NCI-H1105 treated with DMSO at 0.1 percent for 48 hours (cell line): ENCODE measurements at places on chromosomes 4 and X.
A peak's percentile ranks its signal among the peaks of the same experiment; 100 is the strongest.

DNA sequence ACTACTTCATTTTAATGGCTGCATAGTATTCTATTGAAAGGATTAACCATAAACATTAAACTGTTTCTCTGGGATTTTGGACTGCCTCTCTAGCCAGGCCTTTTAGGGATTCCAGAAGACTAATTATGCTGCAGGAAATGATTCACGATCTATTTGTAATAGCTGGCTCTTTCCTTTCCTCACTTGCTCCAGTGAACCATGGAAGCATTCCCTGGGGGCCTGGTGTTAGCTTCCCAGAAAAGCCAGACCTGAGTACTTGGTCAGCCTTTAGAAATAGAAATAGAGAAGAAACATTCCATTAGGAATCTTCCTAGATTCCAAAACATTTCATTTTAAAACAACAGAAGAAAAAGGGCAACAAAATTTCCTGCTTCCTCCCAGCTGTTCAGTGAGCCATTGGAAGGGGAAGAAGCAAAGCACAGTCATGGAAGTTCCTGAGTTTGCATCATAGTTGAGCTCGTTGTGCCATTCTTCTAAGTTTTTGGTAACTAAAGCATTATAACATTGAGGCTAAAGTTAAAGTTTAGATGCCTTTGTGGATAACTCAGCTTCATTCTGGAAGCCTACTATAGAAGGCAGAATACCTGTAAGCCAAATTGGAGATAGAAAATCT is 83.5 kb downstream of the NPNT start:
- no peak for DNase-seq

DNA sequence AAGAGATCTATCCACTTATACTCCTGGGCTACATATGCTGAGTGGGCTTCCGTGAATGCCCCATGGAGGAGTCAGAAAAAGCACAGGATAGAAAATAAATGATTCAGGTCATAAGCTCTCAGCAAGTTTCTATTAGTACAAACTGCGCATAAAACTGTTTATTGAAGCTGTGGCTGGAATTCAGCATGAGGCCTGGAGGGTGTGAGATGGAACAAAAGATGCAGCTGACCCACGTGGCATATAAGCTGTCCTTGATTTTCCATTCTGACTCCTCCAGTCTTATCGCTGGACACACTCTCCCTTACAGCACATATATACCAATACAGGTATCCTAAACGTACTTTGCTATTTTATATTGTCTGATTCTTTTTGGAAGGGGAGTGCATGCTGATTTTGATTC is 17.9 kb downstream of the GRXCR1 start:
- DNase-seq = no peak

- DNase-seq = no peak
Measured at GRCh38 chr4:87982446-87983010, 7.0 kb downstream of the SPP1 start.

GRCh38 chr4:176561368-176561767 is 231.4 kb downstream of the VEGFC start:
- DNase-seq = no peak

GRCh38 chr4:60759518-60760245 is 440.4 kb upstream of the ADGRL3 start:
- no peak for DNase-seq

DNA sequence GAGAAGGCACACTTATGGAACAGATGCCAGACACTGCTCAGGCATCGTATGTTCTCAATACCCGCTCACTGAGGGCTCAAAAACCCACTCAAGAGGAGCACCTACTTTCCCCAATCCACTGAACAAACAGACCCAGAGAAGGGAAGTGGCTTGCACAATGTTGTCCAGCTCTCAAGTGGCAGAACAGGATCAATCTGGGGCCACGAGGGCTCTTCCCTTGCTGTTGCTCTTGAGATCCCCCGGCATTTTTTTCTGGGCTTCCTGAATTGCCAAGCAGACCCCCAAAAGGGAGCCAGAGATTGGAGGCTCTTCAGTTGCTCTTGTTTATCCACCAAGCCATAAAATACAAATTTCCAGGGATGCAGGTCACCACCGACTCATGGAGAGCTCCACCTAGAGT is 35.7 kb downstream of the IDS start:
- no peak for DNase-seq

GRCh38 chrX:123924186-123924585 is 37.3 kb upstream of the STAG2 start:
- no peak for DNase-seq

DNA sequence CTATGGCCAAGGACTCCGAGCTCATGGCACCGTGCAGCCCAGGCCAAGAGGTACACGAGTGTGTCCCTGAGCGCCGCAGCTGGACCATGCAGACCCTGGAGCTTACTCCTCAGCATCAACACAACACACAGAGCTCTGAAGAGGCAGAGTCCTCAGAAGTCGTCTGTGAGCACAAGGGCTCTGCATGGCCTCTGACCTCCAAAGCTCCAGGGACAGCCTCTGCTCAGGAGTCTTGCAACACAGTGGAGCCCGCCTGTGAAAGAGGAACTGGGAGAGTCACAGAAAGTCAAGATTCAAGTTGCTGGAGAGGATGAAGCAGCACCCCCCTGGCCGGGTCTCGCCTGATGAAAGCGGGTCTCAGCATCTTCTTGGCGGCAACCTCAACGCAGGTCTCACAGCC is 2.9 kb downstream of the LRPAP1 start:
- no peak for DNase-seq

GRCh38 chrX:57587607-57588006 is 4.2 kb upstream of the ZXDB start:
- no peak for DNase-seq

DNA sequence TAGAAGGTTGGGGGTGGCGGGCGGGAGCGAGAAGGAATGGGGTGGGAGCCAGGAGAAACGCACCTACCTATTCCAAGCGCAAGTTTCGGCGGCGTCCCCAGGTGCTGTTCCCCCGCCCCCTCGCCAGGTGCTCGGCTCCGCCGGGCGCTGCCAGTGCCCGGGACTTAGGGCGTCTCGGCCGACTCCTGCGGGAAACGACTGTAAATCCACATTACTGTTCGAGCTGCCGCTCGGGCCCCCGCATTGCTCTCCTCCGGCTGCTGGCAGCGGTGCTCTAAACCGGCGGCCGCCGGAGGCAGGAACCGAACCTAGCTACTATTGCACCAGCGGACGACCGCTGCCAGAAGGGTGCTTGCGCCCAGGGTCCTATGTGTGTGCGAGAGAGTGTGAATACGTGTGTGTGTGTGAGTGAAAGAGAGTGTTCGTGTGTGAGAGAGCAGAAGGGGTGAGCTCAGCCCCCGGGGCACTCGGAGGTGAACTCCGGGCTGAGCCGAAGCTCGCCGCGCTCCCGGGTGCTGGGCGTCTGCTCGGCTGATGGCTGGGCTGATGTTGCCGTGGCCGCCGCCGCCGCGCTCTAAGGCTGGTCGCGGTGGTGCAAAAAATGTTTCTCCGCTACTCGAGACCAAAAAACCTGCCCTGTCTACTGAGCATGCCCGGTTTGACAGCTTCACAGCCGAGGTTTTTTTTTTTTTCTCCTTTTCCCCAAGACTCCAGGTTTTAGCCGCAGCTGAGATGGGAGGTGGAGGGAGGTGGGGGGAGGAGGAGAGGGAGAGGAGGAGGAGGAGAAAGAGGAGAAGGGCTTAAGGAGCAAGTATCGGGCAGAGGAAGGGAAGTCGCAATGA is 115.7 kb upstream of the TEX13C start:
- DNase-seq = peak; percentile 59

GRCh38 chrX:109352066-109352588 is 129.8 kb downstream of the GUCY2F start:
- DNase-seq = no peak

DNA sequence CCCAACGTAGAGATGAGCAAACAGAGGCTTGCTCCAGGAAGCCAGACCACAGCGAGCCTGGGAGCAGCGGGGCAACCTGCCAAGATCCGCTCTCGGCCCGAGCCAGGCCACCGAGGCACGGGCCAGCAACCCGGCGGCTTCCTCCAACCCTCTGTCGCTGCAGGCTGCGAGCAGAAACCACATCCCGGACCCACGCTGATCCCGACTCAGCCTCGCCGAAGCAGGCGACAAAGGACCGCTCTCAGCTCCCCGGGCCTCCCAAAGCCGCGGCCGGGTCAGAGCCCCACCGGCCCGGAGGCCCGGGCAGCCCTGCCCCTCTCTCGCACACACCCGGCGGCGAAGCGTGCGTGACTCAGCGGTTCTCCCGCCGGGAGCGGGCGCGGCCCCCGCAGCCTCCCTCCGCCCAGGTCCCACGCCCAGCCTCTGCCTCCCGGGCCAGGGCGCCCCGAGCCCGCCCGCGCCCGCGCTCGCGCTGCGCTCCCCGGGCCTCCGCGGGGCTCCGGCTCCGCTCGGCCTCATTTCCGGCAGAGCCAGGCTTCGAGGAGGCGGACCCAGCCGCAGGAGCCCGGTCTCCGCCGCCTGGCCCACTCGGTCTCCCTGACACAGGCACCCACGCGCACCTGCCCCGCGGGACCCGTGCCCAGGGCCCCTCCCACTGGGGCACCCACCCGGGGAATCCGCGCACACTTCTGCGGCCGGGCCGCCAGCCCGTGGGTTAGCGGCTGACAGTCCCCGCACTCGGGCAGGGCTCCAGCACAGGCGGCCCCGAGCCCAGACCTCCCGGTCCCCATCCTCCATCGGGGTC is 1.7 kb downstream of the PPP2R2C start:
- peak; percentile 9 for DNase-seq

- DNase-seq = no peak
Measured at GRCh38 chr4:185520119-185520518, 15.2 kb downstream of the PDLIM3 start.

DNA sequence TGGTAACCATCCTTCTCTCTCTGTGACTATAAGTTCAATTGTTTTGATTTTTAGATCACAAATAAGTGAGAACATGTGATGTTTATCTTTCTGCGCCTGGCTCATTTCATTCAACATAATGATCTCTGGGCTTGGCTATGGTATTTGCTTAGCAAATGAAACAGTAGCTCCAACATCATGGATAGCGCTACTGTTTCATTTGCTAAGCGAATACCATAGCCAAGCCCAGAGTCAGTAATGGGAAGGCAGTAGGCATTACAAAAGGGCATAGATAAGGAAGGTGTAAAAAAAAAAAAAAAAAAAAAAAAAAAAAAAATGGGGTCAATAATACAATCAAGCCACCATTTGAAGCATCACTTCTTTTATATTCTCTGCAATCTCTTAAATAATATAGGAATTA is 469.0 kb upstream of the ATOH1 start:
- no peak for DNase-seq

DNA sequence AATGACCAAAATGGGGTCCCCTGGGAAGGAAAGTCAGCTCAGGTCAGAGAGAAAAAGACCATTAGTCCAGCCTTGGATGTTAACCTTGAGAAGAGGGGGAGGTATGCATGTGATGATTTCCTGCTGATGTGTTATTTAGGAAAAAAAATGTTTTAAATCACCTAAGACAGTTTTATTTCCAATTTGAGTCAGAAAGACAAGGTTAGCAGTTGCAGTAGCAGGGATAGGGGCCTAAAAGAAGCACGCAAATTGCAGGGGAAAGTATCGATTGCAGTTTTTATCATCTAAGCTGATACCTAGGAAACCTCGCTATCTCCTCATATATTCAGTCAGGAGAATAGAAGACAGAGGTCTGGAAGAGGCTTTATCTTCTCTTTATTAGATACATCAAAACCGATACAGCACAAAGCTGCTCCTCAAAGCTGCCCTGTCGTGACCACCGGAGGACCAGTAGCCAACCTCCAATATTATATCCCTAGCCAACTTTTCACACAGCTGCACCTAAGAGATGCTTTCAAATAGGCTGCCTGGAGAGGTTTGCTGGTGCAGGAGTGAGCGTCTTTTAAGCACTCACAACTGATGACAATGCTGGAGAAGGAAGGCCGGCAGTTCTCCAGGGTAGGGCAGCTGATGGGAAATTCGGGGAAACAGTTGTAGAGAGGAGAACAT is 289.4 kb downstream of the INPP4B start:
- no peak for DNase-seq

DNA sequence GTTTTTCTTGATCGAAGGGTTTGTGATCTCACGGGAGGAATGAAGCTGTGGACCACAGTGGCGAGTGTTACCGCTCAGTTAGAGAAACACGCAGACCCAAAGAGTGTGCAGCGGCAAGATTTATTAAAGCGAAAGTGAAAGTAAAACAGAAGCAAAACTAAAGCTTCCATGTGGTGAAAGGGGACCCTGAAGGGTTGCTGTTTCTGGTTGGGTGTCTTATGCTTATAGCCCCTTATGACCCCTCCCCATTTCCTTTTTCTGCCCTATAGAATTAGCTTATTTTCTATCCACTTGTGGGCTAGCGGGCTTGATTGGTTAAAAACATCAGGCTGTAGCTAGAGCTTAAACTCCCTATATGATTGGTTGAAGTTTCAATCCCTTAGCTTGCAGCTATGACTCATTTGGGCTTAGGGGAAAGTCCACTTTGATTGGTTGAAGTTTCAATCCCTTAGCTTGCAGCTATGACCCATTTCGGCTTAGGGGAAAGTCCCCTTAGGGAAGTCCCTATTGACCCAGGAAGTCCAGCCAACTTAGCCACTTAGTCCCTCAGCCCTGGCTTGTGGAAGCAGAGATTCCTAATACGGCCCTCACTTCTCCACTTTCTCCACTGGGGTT is 171.2 kb upstream of the NWD2 start:
- DNase-seq = no peak

DNA sequence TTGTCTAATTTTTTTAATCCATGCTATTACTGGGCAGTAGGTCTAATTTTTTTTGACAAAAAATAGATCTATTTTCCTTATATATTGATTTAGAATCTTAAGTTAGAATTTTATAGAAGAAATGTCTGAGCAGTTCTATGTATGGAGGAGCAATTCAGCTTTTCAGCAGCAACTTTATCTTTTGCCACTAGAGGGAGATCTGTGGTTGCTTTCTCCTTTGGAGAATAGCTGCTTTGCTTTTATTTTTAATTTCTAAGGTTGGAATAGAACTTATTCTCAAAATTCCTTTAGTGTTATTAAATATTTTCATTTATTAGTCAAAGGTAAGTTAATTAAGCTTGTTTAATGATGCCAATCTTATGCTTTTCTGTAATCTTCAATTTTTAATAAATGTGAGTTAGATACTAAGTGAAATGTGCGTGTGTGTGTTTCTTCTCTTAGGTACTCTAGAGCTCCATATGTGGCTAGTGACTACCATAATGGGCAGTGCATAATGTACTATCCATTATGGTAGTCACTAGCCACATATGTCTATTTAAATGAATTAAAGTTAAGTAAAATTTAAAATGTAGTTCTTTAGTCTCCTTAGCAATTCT is 29.3 kb downstream of the FAM199X start:
- DNase-seq = peak; percentile 15

DNA sequence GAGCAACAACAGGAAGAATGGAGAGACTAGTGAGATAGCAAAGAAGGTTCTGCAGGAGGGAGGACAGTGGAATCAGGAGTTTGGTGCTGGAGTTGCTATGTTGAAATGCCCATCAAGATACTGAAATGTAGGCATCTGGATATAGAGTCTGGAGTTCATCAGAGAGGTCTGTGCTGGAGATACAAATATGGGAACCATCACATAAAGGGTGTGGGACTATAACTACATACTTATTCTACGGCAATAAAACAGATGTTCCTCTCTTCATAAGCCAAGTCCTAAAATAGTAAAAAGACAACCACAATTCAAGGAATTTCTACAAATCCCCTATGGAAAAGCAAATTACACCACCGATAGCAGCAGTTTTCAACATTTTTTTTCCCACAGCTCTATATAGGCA is 1.6 kb downstream of the MED14 start:
- DNase-seq = no peak

GRCh38 chr4:37747772-37748330 is 61.7 kb upstream of the RELL1 start:
- no peak for DNase-seq
